ENCODE measurements at places on chromosomes 11 and 22.
A peak's percentile ranks its signal among the peaks of the same experiment; 100 is the strongest.

DNA sequence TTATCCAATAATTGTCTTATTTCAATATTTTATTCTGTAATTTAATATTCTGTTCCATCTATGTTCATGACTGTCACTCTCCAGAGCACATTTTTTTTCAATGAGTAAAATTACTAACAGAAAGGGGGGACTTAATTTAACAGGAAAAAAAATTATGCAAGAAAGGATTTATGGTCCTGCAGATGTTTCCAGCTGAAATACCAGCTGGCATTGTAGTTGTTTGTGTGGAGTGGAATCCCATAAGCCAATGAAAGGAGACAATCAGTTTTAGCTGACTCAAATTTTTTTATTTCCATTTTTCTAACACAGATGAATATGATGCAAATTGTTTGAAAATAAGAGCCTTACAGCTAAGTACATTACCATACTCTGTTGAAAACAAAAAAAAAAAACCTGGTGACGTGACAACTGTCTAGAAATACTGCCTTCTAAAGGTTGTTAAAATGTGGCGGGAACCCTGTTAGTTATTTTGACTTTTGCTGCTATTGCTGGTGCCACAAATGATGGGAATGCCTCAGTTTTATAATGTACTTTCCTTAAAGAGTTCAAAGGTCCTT lies 389.1 kb downstream of the ETS1 start:
- DNase-seq = no peak

- peak; percentile 60 for DNase-seq
These were observed 1.6 kb upstream of the PHLDA2 start for GRCh38 chr11:2930704-2931419.

DNA sequence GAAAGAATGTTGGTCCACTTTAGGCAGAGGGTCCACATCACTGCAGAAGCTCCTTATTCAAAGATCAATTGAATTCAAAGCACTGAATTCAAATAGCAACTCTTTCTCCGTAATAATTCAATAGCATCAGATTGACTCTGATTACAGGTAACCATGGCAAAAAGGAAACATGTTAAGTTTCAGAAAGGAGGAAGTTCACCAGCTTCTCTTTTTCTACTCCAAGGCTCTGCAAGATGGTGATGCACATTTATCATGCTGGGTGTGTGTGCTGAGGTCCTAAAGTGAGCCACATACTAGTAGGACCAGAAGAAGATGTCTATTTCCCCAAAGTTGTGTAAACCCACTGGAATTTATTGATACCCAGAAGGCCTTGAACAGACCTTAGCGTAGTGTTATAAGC lies 18.0 kb upstream of the DRD2 start:
- peak; percentile 18 for DNase-seq

DNA sequence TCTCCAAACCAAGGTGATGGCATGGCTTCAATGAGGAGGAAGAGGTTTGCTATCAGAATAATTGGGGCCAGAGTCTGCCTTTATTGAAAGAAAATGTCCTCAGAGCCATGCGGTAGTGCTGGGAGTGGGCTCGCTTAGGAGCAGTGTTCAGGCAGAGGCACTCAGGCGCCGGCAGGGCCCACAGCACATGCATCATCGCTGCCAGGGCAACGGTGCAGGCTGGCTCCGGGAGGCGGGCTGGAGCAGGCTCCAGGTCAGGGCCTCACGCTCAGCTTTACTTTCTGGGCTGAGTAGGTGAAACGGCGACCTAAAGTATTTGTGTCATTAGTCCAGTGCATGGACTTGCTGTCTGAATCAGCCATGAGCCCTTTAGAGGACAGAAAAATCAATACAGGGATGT lies 169.9 kb upstream of the CCDC90B start:
- no peak for DNase-seq

- DNase-seq = no peak
These were observed 28.6 kb upstream of the RASL10A start for GRCh38 chr22:29344137-29344536.

Data from NB4 (cell line).